ENCODE measurements at places on chromosomes 6 and 20. TPM values are rescaled to one million over a fixed set of nuclear protein-coding genes. Genes with fewer than 3 reads are reported as not detected.

RIOK1 gene
- 29.8 TPM for polyA plus RNA-seq

PLAGL2 gene
- polyA plus RNA-seq: 33.5 TPM

GPLD1 gene
- 3.9 TPM for polyA plus RNA-seq

FOXC1 gene
- polyA plus RNA-seq: 4.7 TPM

PMEPA1 gene
- polyA plus RNA-seq: 16.8 TPM

TSPO2 gene
- not detected for polyA plus RNA-seq

CYP21A2 gene
- 0.96 TPM for polyA plus RNA-seq

DEFB124 gene
- polyA plus RNA-seq: 8.2 TPM

RIMS4 gene
- polyA plus RNA-seq: 32.1 TPM
